ENCODE measurements at places on chromosomes 2 and 18. TPM values are rescaled to one million over a fixed set of nuclear protein-coding genes. Genes with fewer than 3 reads are reported as not detected.

GRCh38 chr2:55364189-55365055 is 55.2 kb downstream of the CCDC88A start:
- DNase-seq = peak; percentile 80

Gene DPP4
- total RNA-seq = 0.25 TPM

Gene COL3A1
- 20.5 TPM for total RNA-seq

DNA sequence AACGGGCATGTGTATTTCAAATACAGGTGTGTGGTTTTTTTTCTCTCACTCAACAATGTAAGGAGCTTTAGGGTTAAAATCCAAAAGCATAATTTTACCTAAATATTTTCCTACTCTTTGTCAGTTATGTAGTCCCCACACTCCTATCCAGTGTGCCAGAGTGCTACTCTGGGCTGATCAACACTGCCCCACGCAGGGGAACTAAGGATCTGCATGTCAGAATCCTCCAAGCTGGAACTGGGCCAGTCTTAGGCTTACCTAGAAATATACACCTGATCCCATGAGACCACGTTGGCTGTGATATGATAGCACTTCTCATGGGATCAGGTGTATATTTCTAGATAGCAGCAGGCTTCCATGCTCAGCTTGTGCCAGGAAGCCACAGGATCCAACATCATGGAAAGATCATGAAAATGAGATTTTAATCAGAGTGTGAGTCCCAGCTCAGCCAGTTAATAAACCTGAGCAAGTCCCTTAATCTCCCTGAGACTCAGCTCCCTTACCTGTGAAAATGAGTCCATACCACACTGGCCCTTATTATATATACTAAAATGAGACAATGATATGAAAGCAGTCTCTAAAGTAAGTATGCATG is 29.7 kb downstream of the CCDC141 start:
- DNase-seq = peak; percentile 38

DNA sequence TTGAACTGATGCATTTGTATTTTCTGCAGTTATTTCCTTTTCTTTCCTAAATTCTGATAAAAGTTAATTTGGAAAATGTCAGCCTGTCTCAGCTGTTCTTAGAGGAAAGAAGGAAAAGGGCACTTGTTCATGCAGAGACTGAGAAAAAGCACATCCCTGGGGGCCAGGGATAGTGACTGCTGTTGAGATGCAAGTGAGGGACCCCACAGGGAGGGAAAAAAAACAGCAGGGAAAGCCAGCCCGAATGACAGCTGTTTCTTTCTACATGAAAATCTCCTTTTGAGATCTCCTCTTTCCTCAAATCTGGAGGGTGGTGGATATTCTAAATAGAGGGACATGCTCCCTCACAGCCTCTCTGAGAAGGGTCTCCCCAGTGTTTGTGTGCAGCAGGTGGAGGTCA is 14.0 kb upstream of the MTA3 start:
- DNase-seq = no peak

DNA sequence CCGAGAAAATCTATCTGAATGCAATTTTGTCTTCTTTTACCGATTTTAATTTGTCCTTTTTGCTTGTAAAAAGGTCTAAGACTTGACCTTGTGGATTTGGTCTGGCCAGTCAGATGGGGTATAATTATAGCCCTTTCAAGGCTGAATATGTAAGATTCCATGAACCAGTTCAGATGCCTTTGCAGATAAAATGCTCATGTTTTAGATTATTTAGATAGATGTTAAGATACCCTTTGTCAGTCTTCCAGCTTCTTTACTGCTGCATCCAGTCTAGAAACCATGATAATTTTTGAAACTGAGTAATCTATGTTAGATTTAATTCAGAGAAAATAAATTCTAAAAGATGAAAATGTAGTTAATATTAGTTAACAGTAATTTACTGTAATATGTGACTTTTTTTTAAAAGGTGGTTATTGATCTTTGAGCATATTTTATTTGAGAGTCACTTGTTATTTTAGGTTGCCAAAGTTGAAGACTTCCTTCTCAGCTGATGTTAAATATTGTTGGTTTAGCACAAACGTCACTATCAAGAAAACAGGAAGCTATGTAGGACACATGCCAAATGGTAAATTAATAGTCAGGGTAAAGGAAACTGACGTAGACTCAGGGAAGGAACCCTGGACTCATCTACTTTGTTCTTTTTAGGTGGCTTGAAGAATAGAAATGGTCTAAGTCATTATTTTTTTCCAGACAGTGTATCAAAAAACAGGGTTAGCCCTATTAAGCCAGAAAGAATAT is 29.8 kb downstream of the BABAM2 start:
- DNase-seq = peak; percentile 54

- DNase-seq = no peak
Measured at GRCh38 chr2:143251681-143252080, 122.5 kb downstream of the ARHGAP15 start.

DNA sequence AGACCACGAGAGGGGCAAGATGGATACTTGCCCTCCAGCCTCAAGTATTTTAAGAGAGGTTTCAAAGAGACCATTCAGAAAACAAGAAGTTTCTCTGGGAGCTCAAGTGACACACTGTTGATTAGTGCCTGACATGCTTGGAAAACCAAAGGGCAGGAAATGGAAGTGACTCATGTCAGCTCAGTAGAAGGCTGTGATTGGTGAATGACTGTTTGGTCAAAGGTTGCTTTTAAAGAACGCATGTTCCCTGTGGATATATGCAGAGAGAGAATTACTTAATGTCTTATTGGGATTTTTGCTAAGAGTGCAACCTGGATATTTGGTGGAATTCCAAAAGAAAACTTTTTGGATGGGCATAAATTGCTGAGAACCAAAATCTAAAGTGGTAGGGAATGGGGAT is 549.9 kb downstream of the XIRP2 start:
- DNase-seq = peak; percentile 1

Gene GCC2
- 27.3 TPM for total RNA-seq

- DNase-seq = no peak
Measured at GRCh38 chr2:137383391-137383790, 580.9 kb upstream of the HNMT start.

Gene AFF3
- total RNA-seq = 1.1 TPM

Gene IL36A
- not detected for total RNA-seq

Gene CDH7
- total RNA-seq = 17.6 TPM

Gene ACTG2
- total RNA-seq = not detected

Gene KIF5C
- 0.46 TPM for total RNA-seq

GRCh38 chr2:64218137-64218802 is 74.0 kb upstream of the PELI1 start:
- DNase-seq = no peak

Gene CYP1B1
- 74.7 TPM for total RNA-seq

Gene UPP2
- total RNA-seq = not detected

DNA sequence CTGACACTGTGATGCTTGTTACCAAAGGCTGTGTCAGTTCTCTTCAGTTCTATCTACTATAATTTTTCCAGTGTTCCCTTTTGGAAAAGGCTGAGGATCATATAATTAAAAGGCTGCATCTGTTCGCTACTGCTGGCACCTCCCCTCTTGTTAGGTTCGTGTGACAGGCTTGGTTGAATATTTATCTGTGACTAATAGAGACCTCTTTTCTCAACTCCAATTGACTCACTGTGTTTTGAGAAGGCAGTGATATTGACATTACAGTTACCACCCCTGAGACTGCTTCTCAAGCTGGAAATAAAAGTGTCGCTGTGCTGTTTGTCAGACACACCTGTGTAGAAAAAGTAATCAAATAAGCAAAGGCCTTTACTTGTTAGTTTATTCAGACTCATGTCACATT is 205.5 kb upstream of the KCNH7 start:
- DNase-seq = no peak

DNA sequence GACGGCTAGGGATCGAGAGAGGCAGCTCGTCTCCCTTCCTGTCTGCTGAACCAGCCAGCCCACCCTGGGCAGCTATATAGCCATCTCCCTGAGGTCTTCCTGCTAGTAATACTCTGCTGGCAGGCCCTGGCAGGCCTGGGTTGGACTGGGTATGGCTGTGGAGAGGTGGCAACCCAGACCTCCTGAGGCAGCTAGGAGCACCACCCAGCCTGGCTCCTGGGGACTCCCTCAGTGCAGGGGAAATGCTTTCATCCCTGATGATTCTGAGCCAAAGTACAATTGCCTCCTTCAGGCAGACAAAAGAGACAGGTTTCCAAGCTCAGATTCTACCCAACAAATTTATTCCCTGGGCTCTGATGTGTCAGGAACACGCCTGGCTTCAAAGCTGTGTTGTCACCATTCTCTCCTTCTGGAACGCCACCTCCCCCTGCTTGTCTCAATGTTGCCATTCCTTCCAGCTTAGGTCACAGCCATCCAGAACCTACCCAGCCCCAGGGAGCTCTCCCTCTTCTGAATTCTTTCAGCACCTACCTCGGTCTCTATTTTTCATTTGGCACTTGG is 4.7 kb upstream of the DNAJB2 start:
- DNase-seq = no peak

Gene CD226
- 45.5 TPM for total RNA-seq

DNA sequence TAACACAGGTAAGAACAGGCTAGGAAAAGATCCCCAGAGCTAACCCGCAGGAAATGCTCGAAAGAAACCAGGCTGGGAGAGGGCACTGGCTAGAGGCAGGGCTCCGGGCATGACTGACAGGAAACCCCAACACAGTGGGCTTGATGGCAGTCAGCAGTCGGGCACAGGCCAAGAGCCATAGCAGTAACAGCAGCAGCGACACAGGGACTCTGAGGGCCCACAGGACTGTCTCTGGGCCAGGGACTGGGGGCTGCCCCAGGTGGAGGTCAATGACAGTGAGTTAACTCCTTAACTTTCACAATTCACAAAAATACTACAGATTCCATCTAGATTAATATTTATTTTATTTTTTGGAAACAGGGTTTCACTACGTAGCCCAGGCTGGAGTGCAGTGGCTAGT is 37.3 kb upstream of the ASPRV1 start:
- DNase-seq = no peak

DNA sequence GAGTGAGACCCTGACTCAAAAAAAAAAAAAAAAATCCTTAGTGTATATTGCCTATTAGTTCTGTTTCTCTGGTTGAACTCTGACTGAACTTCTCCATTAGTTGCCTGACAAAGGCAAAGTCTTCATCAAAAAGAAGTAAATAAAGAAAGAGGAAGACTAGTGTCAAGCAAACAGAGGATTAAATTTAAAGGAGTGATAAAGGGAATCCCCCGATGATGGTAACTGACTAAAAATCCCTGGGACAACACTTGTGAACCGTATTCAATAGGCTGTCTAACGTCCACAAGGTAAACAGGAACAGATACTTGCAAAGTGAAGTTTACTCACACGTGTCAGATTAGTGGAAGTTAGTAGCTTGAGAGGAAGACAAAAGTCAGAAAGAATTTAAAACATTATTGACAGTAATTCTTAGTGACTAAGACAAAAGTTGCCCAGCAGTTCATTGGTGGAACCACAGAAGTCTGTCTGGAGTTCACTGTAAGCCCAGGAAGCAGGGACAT is 26.2 kb upstream of the SPOPL start:
- no peak for DNase-seq

DNA sequence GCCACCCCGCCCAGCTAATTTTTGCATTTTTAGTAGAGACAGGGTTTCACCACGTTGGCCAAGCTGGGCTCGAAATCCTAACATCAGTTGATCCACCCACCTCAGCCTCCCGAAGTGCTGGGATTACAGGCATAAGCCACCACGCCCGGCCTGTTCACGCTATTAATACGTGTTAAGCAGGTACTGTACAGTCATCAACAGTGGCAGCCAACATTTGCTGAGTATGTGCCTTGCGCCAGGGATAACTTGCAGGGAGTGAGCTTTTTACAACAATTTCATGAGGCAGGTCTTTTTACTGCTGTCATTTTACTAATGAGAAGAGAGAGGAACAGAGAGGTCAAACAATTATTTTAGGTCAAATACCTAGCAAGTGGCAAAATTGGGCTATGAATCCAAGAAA is 115.2 kb downstream of the AP1S3 start:
- no peak for DNase-seq

Gene STK25
- 128 TPM for total RNA-seq

Gene ACVR2A
- 10.3 TPM for total RNA-seq

Gene CCDC141
- total RNA-seq = 4.0 TPM

DNA sequence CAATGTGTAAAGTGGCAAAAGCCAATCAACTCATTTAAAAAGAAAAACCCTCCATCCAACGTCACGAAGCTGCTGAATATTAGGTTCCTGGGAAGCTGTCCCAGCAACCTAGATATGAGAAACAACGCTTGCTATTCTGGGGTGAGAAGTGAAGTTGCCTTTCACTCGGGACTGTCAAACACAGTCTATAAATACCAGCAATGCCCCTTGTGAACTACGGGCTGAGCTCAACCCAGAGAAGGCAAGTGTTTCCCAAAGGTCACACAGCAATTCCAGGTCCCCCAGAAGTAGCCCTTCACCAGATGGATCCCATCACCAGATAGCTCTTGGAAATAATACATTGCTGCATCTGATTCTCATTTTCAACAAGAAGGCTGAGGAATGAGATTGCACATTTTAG is 67.9 kb downstream of the BCL11A start:
- DNase-seq = no peak

DNA sequence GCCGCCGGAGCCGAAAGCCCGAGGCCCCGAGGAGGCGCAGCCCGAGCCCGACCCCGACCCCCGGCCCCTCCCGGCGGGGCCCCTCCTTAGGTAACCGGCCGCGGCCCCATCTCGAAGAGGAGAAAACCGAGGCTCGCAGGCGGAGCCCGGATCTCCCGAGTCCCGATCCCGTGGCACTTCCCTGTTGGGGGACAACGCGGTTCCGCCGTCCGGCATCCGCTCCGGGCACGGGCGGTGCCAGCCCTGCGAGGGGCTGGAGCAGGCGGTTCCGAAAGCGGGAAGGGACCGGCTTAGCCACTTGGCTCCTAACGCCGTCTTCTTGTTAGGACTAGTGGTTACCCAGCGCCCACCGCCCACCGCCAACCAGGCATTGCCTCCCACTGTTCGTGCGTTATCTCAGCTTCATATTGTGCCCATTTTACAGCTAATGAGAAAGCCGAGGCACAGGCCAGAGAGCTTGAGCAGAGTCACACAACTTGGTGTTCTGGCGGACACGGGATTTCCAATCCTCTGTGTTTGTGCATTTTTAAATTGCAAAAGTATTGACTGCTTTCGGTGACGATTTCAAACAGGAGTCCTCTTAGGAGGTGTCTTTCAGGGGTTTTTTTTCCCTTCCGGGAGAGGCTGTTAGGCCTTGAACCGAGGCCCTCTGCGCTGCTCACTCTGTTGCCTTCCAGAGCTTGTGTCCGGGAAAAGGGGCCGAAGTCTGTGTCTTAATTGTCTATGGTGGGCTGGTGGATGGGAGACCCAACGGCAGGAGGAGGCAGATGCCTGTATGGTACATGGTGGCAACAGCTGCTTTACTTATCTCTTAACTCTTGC is 562 bp downstream of the CENPA start:
- DNase-seq = no peak

DNA sequence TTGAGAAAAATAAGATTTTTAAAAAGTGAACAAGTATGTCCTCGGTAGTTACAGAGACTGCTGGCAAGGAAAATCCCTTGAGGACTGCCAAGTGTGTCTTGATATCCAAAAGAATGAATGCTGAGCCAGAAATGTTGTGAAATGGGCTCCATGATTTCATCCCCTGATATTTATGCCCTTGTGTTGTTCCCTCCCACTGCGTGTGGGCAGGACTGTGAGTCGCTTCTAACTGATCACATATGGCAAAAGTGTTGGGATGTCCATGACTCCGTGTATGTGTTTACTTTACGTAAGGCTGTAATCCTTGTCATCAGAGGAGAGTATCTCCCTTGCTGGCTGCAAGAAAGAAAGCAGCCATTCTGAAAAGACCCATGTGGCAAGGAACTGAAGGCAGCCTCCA is 285.1 kb downstream of the SS18 start:
- DNase-seq = no peak

Measured in NCI-H460 (cell line).